ENCODE measurements at places on chromosomes 13 and 19.

- DNase-seq: no peak
Observed at GRCh38 chr19:14119644-14120496, 2.3 kb upstream of the PRKACA start.

DNA sequence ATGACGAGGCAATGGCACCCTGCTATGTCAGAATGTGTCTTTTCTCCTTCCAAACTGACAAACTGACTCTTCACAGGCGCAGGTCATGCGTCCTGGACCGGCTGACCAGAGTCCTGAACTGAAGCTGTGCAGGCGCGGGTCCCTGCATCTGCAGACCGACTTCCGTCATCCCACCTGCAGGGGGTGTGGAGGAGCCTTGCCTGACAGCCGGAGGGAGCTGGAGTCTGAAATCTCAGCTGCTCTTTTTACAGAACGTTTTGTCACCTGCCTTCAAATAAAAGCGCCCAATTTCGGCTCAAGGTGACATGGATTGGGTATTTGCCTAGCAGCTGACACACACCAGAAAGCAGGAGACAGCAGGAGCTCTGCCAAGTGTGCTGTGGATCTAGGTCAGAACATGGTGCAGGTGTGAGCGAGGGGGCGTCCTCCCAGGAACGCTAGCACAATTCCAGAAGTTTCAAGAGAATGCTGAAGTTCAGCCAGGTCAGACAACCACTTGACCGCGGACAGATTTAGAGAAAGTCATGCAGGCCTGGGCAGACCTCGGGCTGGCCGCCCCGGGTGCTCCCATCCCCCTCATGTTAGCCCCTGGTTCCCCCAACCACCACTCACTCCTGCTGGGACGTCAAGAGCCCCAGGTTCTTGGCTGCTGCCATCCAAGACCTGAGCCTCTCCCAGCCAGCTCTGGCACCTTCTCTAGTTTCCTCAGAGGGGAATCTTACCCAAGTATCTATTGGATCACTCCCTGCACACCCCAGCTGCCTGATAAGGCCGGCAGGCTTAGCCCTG is 32.8 kb downstream of the ELL start:
- DNase-seq: peak; percentile 40

DNA sequence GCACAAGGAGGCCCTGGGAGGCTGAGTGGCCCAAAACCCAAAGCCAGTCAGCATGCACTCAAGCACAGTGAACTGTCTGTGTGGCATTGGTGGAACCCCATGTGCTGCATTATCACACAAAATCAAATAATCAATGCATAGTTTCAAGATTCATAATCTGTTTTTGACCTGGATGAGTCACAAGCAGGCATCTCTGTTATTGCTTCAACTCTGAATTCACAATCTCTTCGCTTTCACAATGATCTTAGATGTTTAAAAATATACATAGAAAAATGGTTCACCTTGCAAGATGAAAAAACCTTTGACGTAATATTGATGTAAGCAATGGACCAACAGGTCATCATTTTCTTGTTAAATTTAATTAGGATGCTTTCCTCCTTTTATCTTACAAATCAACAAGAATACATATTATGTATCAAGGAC is 455.4 kb downstream of the IRS2 start:
- DNase-seq: peak; percentile 39

- no peak for DNase-seq
Observed at GRCh38 chr13:83667606-83668005, 214.7 kb downstream of the SLITRK1 start.

DNA sequence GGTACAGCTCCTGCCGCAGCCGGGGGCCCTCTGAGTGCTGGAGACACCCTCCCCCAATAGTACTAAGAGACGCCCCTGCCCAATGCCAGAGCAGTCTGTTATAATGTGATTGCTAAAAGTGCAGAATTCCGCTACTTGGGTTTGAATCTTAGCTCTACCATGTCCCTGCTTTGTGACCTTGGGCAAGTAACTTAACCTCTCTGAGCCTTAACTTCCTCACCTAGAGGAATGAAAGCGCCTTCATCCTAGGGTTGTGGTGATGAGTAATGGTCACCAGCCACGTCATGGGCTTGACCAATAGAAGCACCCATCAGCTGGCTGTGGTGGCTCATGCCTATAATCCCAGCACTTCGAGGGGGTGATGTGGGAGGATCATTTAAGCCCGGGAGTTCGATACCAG is 6.5 kb downstream of the PLEKHG2 start:
- no peak for DNase-seq

- DNase-seq: no peak
Observed at GRCh38 chr19:46472592-46472991, 1.2 kb upstream of the PNMA8A start.

DNA sequence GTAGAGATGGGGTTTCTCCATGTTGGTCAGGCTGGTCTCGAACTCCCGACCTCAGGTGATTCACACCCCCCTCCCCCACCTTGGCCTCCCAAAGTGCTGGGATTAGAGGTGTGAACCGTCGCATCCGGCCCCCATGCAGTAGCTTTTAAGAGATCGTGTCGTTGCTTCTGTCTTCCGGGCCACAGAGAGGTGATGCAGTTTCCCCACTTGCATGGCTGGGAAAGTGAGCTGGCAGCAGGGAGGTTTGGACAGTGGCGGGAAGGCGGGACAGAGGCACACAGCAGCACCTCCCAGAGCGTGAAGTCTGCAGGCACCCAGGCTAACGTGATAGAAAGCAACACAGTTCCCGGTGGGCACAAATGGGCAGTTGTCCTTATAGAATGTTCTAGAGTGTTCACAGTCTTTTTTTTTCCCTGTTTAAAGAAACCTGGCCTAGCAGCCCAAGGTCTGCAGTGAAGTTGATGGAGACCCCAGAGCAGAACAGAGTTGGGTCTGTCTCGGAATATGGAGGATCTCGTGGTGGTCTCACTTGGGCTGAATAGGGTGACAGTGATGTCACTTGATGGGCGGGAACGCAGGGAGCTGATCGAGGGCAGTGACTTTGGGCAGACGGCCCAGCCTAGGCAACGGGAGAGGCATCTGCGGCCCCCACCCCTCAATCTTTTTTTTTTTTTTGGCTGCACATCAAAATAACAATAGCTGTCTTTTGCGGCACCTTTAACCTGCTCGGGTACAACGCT is 4.9 kb downstream of the UHRF1 start:
- DNase-seq: peak; percentile 18

- no peak for DNase-seq
Observed at GRCh38 chr19:49059053-49059452, 1.5 kb upstream of the CGB7 start.
